Foreskin keratinocyte (primary cell): ENCODE measurements at places on chromosomes 11 and 22.

GRCh38 chr11:46363031-46363407 is 15.8 kb downstream of the DGKZ start:
- no peak for DNase-seq

DNA sequence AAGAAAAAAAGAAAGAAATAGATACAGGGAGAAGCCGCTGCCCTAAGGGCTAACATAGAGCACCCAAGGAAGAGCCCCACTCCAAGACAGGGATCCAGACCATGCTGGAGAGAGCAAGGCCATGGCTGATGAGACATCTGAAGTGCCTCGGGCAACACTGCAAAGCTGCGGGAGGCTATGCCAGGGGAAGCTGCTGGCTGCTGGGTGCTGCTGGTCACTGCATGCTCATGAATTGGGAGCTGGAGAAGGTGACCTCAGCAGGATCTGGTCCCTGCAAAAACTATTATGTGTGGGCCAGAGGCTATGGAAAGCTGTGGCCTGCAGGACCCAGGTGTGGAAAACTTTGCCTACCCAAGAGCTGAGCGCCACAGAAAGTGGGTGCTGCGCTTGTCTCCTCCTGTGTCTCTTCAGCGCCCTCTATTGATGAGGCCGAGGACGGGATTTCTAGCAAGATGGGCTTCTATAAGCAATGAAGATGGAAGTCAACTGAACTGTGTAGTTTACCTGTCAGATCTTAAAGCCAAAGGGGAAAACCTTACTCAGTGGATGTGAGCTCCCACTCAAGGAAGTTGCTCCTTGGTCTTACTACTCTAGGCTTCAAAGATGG is 17.3 kb upstream of the SLC29A2 start:
- peak; percentile 42 for DNase-seq

GRCh38 chr11:61147271-61147670 is 14.0 kb downstream of the VPS37C start:
- DNase-seq = no peak

DNA sequence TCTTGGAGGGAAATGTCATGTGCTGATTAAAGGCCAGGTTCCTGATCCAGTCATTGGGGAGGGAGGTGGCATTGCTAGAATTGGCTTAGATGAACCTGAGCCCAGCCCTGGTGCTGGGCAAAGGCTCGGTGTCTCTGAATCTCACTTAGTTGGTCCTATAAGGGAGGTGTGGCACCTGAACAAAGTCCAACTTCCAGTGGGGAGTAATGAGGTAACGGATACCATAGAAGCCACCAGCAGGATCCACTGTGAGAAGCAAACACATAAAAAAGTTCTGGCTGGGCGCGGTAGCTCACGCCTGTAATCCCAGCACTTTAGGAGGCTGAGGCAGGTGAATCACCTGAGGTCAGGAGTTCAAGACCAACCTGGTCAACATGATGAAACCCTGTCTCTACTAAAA is 26.6 kb downstream of the PRDM11 start:
- DNase-seq = no peak

DNA sequence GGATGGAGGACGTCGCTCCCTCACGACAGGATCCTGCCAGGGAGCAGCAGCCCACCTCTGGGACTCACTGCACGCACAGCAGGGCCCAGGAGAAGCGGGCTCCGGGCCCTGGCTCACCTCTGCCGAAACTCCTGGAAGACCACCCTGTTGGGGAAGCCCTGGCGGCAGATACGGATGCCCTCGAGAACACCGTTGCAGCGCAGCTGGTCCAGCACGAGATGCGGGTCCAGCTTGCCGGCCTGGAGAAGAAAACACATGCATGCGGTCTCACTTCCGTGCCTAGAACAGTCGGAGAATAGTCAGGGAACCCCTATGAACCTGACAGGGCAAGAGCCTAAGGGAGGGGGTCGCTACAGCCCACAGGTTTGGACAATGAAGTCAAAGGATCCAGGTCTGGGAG is 52.9 kb downstream of the APOL1 start:
- no peak for DNase-seq

GRCh38 chr22:29734406-29734805 is 14.6 kb downstream of the CABP7 start:
- no peak for DNase-seq

DNA sequence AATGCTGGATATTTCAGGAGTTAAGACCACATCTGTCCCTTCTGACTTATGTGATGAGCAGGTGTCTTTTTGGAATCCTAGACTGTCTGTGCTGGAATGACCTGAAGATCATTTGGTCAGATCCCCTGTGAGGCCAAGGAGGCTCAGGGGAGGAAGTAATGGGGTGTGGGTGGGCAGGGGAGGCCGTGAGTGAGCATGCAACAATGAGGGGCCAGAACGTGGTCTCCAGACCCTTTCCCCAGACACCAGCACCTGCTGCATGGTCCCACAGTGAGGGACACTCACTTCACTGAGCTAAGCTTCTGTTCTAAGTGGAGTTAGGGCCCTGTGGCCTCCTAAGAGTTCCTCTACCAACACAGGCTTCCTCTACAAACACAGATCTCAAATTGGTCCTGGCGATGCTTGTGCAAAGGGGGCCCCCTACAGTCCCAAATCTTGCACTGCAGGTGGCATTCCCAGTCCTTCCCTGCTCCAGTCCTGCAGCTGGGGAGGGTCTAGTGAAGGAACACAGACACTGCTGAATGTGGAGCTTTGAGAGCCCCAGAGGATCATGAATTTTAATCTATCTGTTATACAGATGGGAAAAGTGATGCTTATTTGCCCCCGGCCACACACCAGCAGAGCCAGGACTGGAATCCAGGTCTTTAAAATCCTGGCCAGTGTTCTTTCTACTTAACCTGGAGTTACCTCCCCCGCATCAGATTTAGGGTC is 7.4 kb downstream of the USP2 start:
- DNase-seq = no peak

DNA sequence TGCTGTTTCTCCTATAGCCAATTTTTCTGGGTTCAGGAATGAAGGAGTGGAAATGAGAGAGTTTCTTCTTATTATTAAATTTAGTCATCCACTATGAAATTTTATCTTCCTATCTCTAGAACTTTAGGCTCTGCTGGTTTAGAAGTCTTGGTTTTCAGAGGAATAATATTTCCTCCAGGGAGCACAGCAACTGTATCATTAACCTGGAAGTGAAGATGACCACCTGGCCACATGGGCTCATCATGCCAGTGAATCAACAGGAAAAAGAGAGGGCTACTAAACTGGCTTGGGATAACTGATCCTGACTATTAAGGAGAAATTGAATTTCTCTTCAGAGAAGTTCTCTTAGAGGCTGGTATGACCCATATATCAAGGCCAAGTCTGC is 44.4 kb downstream of the ADM start:
- no peak for DNase-seq

DNA sequence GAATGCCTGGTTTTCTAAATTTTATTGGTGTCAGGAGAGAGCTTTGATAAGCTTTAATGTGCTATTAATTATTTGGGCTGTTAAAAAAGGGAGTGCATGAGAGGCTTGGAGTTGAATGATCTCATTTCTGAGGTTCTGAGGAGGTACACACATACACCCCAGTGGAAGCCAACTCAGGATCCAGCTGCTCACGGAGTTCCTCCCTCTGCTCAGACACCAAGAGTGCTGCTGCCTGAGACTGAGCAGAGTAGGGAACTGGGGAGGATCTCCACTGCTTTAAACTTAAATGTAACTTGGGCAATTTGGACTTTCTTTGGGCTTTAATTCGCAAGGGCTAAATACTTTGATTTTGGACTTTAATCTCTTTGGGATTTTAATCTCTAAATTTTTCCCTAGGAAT is 414.4 kb upstream of the CADM1 start:
- no peak for DNase-seq

GRCh38 chr22:44661070-44661469 is 40.9 kb upstream of the PRR5 start:
- no peak for DNase-seq

DNA sequence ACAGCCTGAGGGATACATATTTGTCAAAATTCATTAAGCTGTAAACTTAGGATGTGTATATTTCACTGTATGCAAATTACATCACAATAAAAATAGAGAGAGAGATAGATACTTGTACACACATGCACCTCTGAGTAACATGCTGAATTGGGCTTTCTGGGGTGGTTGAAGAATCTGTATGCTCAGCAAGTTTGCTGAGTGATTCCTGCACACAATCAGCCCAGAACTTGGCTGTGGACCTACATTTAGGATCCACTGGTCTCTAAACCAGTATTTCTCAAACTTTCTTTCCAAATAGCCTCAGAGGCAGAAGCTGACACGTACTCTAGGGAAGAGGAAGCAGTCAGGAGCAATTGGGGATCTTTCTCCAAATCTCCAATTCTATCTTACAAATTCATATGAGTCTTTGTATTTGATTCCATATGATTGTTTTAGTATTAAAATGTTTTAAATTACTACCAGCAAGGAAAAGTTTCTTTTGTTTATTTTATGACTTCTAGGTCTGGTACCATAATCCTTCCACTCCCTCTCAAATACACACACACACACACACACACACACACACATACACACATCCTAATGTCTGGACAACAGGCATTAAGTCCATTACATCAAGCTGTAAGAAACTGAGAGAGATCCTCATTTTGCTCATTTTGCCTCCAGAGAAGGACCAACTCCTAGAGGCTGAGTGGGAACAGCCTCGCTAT is 20.0 kb downstream of the SYT13 start:
- no peak for DNase-seq

GRCh38 chr11:77446911-77447629 is 26.8 kb downstream of the PAK1 start:
- DNase-seq = peak; percentile 18

- no peak for DNase-seq
These were observed 1410.8 kb downstream of the TBC1D22A start for GRCh38 chr22:48173061-48173772.

GRCh38 chr11:73401217-73401923 is 25.2 kb downstream of the RELT start:
- no peak for DNase-seq

GRCh38 chr22:35988030-35988429 is 40.6 kb downstream of the RBFOX2 start:
- no peak for DNase-seq

- DNase-seq = no peak
These were observed 23.3 kb upstream of the FAM181B start for GRCh38 chr11:82756765-82757639.

DNA sequence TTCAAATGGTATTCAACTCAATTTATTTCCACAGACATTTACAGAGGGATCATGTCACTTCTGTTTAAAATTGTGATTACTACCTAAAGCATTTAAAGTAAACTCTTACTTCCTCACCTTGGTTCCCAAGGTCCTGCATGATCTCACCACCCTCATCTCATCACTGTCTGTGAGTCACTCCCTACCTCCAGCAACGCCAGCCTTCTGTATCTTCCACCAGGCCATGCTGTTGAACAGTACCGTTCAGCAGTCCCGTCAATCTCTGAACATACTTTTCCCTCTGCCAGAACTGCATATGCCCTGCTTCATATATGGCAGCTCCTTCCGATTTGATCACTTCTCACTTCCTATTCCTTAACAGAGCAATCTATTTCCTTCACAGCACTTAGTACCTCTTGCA is 2.0 kb downstream of the FBXO3 start:
- peak; percentile 90 for DNase-seq

GRCh38 chr11:124916370-124916710 is 2.7 kb upstream of the HEPN1 start:
- DNase-seq = no peak

GRCh38 chr11:18804199-18804999 is 12.8 kb upstream of the PTPN5 start:
- peak; percentile 71 for DNase-seq

GRCh38 chr11:44893846-44894617 is 56.7 kb downstream of the TP53I11 start:
- DNase-seq = no peak

GRCh38 chr22:39901565-39902146 is 772 bp downstream of the GRAP2 start:
- no peak for DNase-seq

GRCh38 chr11:125519860-125520834 is 24.1 kb upstream of the FEZ1 start:
- DNase-seq = no peak

GRCh38 chr11:97149741-97150140 is 759.9 kb downstream of the JRKL start:
- DNase-seq = no peak

DNA sequence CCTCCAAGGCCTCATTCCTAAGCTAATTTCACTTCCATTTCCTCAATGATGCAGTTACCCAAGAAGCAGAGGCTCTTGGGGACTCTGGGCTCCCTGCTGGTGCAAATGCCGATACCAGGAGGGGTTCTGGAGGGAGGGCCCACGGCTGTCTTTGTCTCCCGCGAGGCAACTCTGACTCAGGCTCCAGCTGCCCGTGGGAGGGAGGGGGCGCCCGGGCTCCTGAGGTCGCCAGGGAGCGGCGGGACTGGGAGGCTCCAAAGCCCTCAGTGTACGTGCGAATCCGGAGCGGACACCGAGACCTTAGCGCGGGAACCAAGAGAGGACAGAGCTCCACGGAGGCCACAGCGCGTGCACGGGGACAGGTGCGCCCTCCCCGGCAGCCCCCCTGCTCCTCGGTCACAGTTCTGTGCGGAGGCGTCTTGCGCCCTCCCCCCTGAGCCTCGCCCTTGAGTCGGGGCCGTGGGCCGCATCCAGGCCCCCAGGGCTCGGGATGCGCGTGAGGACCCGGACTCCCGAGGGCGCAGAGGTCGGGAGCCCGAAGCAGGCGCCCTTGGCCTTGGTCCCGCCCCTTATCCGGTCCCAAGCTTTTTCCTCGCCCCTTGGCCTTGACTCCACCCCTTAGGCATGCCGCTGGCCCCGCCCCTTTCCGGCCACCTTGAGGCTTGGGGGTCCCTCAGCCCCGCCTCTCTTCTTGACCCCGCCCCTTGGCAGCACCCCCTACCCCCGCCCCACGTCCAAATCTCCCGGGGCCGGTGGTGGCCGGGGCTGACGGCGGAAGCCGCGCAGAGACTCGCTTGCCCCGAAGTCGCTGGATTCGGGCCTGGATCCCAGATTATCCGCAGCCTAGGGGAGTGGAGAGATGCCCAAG is 4.7 kb upstream of the SHISA8 start:
- no peak for DNase-seq

DNA sequence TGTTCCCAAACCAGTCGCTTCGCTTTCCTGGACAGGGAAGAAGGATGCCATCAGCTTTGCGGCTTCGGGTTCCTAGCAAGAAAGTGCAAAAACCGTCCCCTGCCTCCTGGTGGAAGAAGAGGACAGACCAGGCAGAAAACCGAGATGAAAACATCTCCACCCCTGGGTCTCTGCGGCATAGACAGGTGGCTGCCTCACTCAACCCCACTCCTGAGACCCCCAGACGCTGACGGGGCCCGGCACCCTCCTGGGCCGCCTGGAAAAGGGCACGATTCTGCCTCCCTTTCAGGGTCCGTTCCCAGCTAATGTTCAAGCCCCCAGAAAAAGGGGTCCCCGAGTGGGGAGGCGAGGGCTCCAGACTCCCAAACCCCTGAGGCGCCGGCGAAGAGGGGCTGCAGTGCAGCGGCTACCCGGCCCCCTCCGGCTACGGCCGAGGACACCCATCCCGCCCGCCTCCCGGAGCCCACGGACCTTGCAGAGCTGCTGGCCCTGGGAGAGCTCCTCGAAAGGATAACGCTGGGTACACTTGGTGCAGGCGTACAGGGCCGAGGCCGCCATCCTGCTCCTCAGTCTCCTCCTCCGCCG is 569 bp downstream of the FAM76B start:
- no peak for DNase-seq

GRCh38 chr11:64234647-64235379 is 429 bp downstream of the VEGFB start:
- no peak for DNase-seq
